Activated CD8-positive, alpha-beta memory T cell treated with anti-CD3 and anti-CD28 coated beads for 1 hour (primary cell): ENCODE measurements at places on chromosomes 11 and 22.

DNA sequence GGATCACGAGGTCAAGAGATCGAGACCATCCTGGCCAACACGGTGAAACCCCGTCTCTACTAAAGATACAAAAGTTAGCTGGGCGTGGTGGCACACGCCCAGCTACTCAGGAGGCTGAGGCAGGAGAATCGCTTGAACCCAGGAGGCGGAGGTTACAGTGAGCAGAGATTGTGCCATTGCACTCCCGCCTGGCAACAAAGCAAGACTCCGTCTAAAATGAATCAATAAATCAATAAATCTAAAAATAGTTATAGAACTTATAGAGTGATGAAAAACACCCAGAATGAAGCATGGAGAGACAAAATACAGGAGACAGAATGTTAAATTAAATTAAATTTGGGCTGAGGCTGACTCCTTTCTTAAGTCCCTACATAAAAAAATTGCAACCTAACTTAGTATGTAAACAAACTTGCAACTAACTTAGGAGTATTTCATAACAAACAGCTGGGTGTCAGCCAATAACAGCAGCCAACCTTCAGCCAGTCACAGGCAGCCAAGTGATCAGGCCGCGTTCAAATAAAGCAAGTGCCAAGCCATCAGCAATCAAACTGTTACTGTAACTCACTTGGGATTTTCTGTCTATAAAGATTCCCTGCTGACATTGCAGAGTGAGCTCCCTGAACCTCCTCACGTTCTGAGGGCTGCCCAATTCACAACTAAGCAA, 7.3 kb upstream of the TP53AIP1 start:
- DNase-seq: no peak

- no peak for DNase-seq
Measured at GRCh38 chr11:46543564-46543963, 50.3 kb downstream of the AMBRA1 start.

DNA sequence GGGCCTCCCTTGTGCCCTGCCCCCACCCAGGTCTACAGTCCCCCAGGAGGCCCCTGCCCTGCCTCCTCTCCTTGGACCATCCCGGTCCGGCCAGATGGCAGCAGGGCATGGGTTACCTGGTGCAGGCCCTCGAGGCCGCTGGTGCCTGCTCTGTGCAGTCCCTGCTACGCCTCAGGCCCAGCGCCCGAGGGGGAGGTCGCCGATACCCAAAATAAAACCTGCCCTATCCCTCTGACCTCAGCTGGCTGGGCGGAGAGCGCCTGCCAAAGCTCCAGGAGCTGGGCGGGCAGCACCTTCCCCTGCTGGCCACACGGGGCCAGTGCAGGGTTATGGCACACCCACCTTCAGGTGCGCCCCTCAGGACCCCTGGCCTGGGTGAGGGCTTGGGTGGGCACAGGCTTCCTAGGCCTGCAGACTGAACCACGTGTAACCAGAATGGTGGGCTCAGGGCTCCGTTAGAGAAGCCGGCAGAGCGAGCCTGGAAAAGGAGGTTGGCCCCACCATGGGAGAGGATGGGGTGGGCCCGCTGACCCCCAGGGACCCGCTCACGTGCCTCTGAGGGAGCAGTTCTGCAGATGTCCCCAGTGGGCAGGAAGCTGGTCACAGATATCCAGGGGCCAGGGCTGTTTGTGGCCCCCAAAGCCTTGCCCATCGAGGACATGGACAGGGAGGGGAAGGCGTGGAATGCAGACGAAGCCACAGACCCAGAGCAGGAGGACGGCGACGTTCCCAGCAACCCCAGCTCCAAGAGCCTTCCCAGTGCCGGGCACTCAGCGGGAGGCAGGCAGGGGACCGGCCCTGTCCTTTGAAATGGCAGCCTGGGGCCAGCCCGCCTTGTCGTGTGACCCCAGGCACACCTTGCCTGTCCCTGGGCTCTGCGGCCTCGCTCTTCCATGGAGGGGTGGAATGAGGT, 1.7 kb upstream of the TNNT3 start:
- DNase-seq: no peak

DNA sequence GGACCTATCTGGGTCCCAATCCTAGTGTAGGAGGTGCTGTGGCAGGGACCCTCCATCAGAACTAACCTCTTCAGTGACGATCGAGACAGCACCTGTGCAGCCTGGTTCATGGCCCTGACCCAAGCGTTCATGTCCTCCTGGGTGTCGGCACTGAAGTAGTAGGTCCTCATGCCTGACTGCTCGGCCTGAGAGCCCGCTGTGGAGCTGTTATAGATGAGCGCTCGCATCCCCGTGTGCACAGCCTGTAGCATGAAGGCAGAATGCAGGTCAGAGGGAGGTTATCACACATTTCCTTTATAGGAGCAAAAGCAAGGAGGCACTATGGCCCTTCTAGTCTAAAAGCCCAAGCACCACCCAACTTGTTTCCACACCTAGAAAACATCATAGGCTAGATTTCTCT, 103.0 kb downstream of the C11orf58 start:
- DNase-seq: no peak

DNA sequence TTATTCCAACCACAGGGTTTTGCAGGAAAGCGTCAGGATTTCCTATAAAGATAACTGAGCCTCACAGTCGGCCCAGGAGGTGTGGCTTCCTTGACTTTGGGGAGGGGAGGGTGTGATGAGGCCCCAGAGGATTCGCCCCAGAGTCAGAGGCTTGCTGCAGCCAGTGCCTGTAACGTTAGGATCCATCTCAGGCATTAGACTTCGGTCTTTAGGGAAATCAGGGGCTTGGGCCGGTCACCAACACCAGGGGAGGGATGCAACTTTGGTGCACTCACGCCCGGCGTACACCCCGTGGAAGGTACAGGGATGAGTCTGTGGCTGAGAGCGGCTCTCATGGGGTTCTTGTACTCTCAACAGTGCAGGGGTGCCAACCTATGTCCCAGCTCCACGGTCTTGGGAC, 5.7 kb upstream of the ANO1 start:
- no peak for DNase-seq

DNA sequence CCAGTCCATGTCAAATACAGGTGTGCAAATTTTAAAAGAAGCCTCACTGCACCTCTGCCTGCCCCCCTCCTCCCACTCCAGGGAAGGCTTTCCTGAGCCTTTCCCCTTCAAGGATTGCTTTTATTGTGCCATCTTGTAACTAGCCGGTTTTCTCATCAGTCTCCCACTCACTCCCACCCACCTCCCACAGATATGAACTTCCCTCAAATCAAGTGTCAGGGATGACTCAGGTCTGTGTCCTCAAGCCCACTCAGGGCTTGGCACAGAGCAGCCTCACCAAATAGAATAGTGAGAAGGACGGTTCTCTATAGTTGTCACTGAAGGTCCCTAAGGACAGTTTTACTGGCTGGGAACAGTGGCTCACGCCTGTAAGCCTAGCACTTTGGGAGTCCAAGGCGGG, 43.0 kb downstream of the THAP12 start:
- no peak for DNase-seq

- DNase-seq: no peak
Measured at GRCh38 chr11:64224891-64225607, 937 bp downstream of the TRPT1 start.

- no peak for DNase-seq
Measured at GRCh38 chr11:28274216-28274615, 166.0 kb downstream of the METTL15 start.

- no peak for DNase-seq
Measured at GRCh38 chr11:20609727-20610707, 10.6 kb downstream of the SLC6A5 start.

DNA sequence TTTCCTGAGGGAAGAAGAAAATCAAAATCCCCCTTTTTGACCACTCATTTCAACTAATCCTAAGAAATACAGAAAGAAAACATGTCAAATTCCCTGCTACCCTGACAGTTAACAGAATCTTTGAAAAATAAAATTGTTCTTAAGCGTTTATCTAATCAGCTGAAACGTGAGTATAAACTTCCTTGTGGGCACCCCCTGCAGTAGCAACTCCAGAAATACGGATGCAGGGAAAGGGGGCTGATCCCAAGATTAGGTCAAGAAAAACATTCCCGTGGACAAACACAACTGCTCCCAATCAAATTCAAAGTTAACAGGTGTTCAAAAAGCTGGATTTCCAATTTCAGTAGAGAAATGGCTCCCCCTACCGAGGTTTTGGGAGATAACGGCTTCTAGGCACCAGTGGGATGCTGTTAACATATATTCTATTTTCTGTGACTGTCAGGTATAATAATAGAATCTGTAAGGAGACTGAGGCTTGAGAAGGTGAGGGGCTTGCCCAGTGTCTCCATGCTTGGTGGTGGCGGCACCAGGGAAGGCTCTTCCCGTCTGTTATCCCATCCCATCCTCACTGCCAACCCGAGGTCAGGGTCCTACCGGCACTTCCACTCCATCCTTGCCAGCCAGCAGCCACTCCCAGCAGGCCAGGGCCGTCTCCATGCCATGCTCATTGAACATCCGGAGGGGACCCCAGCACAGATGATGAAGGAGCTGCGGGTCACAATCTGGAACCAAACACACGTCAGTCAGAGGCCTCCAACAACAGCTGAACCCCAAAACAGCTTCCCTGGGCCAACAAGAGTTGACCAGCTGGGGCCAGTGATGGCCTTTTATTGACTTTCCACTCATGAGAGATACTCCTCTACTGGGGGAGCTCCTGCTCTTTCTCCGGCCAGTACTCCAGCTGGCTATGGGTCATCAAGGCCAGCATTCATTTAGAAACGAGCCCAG, 32.0 kb upstream of the SERPIND1 start:
- DNase-seq: no peak

DNA sequence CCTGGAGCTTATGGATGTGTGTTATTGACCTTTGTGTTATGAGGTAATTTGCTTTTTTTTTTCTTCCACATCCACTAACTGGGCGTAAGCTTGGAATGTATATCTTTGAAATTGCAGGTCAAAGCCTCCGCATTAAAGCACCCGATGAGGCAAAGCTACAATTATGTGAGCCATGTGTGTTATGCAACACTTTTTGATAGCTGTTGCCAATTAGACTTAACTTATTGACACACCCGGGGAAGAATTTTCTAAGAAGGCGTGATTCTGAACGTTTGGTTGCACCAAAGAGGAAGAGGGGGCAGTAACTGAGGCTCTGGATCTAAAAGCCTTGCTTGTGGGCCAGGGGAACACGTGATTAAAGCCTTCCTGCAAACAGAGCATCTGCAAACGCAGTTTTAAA, 610 bp upstream of the TEX12 start:
- DNase-seq: no peak

DNA sequence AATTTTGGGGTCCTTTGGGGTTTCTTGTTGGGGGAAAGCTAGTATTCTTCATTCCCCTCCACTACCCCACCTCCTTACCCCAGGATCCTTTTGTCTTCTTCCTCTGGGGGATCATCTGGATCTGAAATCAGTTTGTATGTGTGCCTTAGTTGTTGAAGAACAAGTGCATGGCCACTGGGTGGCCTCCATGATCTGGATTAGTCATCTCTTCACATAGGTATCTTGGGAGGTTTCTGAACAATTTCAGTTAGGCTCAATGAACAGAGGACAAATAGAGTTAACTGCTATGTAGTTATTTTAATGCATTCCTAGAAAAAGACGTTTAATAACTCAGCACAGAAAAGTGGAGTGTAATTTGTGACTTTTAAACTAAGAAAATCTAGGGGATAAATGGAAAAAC, 7.1 kb upstream of the VWA5A start:
- no peak for DNase-seq

GRCh38 chr11:73187854-73188253, 30.2 kb upstream of the P2RY2 start:
- no peak for DNase-seq

GRCh38 chr11:132646890-132647289, 885.4 kb downstream of the OPCML start:
- no peak for DNase-seq

DNA sequence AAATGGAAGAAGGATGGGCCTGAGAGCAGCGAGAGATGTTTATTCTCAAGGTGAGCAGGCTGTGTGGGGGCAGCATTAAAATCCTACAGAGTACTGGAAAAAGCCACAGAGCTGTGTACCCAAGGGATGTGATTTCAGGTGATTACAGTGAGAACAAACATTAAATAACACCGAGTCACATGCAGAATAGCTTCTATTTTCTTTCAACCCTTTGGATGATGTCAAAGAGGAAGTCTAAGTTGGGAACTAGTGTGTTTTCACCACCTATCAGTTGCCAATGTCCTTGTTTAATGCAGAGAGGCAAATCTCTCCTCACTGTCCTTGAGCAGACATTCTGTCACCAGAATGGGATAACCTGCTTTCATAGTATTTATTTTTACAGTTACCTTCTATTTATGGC, 379.6 kb upstream of the NARS2 start:
- no peak for DNase-seq
